Hematopoietic multipotent progenitor cell treated with erythropoietin and hydrocortisone succinate and interleukin-3 and kit ligand, for 4 days (in vitro differentiated cells): ENCODE measurements at places on chromosomes 3 and 15.

DNA sequence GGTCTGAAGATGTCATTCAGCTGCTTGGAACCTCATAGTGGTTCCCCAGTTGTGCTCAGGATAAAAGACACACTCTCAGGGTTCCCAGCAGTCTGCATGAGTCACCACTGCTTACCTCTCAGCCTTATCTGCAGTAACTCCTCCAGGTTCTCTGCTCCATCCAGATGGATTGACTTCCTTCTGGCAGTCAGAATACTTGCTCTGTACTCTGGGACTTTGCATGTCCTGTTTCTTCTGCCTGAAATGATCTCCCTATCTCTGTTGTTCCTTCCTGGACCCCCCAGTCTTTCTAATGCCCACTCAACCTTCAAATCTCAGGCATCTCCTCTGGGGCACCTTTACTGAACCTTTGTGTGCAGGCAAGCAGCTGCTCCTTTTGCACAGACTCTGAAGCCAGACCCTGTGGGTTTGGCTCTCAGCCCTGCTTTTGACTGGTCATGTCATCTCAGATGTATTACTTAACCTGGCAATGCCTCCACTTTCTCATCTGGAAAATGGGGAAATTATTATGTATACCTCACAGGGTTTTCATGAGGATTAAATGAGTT lies 38.4 kb downstream of the ITPR1 start:
- peak; percentile 74 for DNase-seq

DNA sequence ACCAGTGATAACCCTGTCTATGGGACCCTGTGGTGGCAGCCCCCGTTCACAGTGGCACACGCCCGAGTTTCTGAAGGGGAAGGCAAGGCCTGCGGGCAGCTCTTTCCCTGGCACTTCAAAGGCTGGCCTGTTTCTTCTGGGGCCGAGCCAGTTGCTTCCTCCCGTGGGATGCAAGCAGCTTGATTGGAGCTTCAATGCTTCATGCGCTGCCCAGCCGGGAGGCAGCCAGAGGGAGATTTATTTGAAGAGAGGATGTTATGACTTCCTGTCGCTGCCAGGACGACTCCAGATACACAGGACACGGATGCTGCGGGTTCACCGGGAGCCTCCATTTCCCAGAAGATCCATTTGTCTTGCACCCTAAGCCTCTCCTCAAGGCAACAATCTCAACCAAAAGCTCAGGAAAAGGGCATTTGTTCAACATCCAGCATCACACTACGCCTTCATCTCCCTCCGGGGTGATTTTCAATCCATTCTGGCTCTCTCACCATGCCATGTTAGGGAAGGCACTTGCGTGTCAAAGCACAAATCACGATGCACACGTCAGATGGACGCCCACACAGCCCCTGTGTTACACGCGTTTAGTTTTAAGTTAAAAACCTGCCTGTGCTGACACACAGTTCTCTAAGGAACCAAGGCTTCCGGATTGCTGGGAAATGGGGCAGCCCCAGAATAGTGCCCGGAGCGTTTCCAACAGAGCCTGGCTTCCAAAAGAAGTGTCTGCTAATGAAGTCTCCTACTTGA lies 330.2 kb downstream of the OCA2 start:
- DNase-seq, result no peak

DNA sequence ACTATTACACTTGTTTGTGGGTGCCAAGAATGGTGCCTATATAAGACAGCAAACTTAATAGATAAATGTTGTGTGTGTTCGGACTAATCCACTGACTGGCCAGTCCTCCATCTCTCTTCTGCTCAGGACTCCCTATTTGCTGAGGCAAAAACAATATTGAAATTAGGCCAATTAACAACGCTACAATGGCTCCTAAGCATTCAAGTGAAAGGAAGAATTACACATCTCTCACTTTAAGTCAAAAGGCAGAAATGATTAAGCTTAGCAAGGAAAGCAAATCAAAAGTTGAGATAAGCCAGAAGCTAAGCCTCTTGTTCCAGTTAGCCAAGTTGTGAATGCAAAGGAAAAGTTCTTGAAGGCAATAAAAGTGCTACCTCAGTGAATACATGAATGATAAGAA lies 126.9 kb downstream of the CCNL1 start:
- DNase-seq, result no peak

DNA sequence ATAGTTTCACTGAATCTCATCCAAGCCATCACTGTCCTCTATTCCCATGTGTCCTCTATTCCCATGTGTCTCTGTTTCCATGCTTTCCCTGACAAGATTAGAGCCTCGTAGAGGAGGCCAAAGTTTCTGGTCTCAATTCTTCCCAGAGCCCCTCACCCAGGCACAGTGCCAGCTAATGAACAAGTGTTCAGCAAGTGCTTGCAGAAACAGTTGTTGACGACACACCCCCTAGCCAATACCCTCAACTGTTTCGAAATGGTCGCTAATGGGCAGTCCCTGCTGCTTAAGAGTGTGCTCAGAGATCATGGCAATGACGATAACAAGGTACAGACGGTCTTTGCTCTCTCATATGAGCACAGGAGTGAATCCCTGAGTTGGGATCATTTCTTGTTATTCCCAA lies 73.4 kb downstream of the FAM174B start:
- DNase-seq, result no peak

DNA sequence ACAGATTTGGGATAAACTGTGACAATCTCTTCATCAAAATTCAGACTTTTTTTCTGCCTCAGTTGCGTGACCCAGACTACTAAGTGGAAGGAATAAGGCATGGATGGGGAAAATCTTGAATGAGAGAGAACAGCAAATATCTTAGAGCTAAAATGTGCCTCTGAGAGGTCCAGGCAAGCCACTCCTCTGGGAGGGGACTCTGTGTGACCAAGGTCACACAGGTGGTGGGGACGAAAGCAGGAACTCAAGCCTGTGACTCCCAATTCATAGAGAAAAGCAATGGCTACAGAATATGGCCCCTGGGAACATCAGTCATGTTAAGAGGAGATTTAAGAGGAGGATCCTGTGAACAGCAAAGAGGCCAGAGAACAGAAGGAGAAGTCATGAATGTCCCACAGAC lies 268.1 kb downstream of the FOXP1 start:
- no peak for DNase-seq

- no peak for DNase-seq
Measured at GRCh38 chr3:31450345-31450744, 82.4 kb upstream of the STT3B start.
